ENCODE measurements at places on chromosomes 2 and 18.

DNA sequence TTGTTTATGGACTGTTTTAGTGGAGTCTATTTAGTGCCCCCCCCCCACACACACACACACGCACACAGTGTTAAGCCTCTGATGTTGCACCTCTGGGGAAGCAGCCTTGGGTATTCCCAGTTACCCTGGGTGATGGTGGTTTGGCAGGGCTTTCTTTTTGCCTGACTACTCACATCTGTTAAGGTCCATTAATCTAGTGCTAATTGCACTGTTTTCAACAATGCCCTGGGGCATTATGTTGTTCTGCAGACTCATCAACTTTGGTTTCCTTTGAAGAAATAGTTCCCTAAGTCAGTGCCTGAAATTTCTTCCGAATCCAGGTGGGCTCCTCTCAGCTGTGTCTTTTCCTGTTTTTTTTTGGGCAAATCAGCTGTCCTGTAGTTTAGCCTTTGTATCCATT, 34.7 kb downstream of the SPOPL start:
- no peak for DNase-seq

DNA sequence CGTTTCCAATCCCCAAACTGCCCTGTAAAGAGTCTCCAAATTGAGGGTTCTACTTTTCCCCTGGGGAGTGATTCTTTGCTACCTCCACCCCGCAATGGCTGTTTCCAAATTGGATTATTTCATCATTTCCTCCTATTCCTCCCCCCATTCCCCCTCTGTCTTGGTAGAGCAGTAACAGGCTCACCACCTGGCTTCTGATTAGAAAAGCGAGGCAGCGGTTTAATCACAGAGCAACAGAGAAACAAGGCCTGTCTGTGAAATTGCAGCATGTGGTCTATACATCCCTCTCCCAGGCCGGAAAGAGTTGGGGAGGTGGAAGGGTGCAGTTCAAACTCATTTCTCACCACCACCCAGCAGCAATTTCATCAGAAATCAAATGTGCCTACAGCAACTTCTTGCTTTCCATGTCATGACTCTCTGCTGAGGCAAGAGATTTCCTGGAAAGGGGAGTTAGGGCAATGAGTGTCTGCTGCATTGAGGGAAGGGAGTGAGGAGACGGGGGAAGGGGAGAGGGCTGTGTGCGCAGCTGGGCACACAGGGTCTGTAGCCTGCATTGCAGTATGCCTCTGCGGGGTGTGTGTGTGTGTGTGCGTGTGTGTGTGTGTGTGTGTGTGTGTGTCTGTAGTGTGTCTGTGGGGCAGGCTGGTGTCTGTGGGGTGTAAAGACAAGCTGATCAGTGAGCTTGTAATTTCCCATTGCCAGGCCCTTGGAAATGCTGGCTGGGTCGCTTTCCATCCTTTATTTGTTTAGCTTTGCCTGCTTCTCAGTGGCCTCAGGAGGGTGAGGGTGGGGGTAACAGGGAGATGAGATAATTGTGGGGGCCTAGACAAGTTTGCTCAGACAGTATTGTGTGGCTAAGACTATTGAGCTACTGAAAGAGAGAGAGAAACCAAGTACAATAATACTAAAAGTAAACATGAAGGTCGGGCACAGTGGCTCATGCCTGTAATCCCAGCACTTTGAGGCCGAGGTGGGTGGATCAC, 13.5 kb upstream of the IGFBP2 start:
- no peak for DNase-seq

DNA sequence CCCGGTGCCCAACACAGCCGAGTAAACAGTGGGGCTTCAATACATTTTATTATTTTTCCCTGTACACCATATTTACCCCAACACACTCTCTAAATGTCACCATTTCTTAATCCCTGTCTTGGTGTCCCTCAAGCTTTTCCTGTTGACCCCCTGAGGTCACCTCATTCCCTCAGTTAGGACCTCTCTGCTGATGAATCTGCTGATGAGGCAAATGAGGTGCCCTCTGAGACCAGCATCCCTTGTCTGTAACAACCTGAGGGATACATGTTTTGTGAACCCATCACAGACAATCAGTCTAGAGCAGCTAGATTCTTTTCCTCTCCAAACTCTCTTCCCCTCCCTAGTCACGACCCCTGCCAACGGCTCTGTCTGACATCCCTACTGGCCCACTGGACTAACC, 127.6 kb downstream of the FSHR start:
- DNase-seq = no peak

DNA sequence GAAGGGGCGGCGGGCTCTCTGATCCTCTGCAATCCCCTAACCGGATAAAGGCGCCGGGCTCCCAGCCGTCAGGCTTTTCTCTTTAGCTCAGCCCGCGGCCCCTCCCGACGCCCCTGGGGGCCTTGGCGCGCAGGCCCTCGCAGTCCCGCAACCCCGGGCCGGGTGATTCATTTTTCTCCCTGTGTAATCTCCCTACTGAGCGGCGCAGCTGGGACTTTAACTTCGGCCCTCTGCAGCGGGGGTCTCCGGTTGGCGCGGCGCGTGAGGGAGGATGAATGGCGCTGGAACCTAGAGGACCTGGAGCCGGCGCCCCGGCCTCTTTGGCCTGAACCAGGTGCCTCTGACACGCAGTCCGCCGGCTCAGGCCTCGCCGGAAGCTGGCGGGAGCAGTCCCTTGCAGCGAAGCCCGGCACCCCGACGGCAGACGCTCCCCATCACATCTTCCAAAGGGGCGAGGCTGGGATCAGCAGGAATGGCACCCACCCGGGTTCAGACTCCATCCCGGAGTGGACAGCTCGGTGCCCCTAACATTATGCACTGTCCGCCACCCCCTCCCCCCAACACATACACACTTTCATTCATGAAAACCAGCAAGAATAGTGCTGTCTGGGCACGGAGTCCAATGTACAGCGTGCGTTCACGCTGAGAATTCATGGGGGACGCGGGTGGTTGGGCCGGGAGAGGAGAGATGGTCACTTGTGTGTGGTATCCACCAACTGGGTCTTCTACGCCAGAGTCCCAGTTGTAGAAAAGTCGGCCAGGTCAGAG, 1.2 kb downstream of the CNGA3 start:
- no peak for DNase-seq

DNA sequence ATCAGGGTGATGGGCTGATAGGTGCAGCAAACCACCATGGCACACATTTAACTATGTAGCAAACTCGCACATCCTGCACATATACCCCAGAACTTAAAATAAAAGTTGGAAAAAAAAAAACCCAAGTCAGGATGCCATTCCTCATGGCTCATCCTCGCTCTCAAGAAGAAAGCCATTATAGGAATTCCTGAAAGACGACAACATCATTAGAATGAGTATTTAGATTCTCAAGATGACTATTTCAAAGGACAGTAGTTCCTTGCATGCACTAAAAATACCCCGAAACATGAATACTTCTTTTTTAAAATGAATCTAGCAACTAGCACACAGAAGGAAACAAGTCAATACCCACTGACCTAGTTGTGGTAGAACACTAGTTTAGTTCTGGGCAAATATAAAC, 285.8 kb upstream of the REV1 start:
- no peak for DNase-seq

- no peak for DNase-seq
Measured at GRCh38 chr2:85435220-85435958, 16.9 kb downstream of the SH2D6 start.

DNA sequence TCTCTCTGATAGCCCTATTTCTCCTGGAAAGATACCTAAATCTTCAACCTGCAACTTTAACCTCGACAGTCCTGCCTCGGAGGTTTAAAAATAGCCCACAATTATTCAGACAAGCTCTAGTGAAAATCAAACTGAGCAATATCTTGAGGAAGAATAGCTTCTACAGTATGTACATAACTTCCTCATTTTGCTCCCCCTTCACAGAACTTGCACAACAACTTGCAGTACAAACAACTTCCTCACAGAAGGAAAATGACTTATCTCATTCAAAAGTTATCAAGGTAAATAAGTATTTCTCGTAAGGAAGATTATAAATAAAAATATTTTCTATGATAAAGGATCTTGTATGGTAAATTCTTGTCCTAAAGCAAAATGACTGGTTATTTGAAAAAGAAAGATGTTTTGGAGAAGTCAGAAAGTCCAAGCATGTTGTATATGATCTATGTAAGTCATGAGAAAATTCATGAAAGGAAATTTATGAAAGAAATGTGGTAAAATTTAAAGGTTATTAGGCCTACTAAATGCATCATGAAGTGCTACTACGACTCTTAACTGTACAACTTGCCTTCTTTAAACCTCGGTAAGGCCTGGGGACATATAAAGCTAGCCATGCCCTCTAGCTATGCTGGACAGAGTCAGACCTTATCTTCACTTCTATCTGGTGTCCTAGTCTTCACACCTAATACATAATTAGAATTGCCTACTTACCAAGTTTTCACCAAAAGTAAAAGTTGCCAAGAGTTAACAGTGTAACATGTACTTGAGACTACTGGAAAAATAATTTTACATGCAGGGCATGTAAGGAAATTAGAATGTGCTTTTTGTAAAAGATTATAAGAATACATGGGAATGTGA, 394.5 kb downstream of the DLGAP1 start:
- no peak for DNase-seq

DNA sequence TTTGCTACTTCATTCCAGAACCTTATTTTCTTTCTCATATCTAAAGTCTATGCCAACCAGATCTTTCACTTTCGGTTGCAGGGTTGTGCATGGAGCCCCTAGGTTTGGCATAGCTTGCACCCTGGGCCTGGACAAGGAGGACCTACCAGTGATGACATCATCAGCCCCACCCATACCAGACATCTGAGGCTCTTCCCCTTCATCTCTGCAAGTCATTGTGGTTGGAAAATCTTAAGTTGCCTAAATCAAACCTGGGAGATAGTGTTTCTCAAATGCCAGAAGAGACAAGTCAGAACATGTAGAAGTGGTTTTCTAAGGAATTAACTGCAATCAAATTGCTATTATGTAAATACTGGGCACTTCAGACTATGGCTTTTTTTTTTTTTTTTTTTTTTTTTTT, 363.3 kb downstream of the ZNF516 start:
- DNase-seq = no peak

- DNase-seq = no peak
Measured at GRCh38 chr2:128325611-128326181, 7.0 kb upstream of the HS6ST1 start.

GRCh38 chr2:27921880-27922547, 31.5 kb downstream of the BABAM2 start:
- DNase-seq = no peak

GRCh38 chr18:10076502-10077030, 162.8 kb downstream of the VAPA start:
- DNase-seq = no peak
